ENCODE measurements at places on chromosomes 4 and X.

DNA sequence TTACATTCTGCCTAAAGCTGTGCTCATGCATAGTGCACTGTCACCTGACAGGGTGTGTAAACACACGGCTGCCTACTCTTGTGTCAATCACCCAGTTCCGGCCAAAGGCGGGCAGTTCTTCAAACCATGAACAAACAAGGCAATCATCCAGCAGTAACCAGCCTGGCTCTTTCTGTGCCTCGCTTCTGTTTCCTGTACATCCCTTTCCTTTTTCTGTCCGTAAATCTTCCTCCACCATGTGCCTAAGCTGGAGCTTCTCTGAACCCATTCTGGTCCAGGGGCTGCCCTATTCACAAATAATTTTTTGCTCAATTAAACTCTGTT lies 60.8 kb upstream of the CBR4 start:
- DNase-seq, result no peak

DNA sequence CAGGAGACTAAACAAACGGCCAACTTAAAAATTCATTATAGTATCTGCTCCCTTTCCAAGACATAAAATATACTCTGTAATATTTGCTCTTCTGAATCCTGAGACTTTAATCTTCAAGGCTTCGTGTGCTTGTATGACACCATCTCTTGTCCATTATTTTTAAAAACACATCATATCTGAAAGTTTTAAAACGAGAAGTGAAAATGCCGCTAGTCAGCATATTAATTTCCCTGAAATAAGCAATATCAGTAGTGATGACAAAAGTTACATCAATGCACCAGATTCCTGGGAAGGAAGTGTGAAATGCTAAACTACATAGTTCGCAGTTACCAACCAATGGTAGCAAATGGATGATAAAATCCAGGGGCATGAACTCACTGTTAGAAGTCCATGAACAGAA lies 66.8 kb upstream of the EXOC1L start:
- no peak for DNase-seq

- no peak for DNase-seq
Observed at GRCh38 chr4:159429693-159430035, 326.8 kb downstream of the RAPGEF2 start.

DNA sequence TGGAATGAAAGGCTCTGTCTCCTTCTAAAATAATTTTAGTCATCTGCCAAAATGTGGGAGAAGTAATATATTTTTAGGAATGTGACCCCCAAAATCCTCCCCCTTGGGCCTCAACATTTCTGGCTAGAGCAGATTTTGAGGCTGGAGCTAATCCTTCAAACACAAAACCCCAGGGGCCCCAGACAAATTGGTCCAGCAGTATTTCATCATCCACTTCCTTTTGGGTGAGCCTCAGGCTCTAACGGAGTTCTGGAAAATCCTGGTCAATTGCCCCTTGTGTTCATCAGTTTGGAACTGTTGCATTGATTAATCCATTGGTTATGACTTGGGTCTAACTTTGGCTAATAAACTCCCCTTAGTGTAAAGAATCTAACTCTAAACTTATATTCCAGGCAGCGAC lies 67.4 kb upstream of the PCDH19 start:
- no peak for DNase-seq

- no peak for DNase-seq
Observed at GRCh38 chr4:145805490-145805889, 125.5 kb downstream of the C4orf51 start.

GRCh38 chr4:184937745-184938144 lies 80.5 kb upstream of the HELT start:
- no peak for DNase-seq

Data from GM10248 (cell line).